D721Med (cell line): ENCODE measurements at places on chromosomes 13 and 19.

GRCh38 chr13:103178986-103179943 is 113.0 kb upstream of the SLC10A2 start:
- DNase-seq: no peak

- DNase-seq: no peak
Observed at GRCh38 chr13:20065516-20065915, 95.3 kb downstream of the GJA3 start.

GRCh38 chr13:72221276-72221962 is 354.4 kb upstream of the DACH1 start:
- DNase-seq: no peak

GRCh38 chr13:76754414-76754813 is 131.8 kb downstream of the KCTD12 start:
- no peak for DNase-seq

GRCh38 chr13:113907635-113908617 is 44.0 kb upstream of the GAS6 start:
- no peak for DNase-seq

GRCh38 chr13:109665240-109665639 is 121.1 kb downstream of the IRS2 start:
- no peak for DNase-seq

GRCh38 chr19:29851769-29852521 is 40.2 kb downstream of the CCNE1 start:
- no peak for DNase-seq

DNA sequence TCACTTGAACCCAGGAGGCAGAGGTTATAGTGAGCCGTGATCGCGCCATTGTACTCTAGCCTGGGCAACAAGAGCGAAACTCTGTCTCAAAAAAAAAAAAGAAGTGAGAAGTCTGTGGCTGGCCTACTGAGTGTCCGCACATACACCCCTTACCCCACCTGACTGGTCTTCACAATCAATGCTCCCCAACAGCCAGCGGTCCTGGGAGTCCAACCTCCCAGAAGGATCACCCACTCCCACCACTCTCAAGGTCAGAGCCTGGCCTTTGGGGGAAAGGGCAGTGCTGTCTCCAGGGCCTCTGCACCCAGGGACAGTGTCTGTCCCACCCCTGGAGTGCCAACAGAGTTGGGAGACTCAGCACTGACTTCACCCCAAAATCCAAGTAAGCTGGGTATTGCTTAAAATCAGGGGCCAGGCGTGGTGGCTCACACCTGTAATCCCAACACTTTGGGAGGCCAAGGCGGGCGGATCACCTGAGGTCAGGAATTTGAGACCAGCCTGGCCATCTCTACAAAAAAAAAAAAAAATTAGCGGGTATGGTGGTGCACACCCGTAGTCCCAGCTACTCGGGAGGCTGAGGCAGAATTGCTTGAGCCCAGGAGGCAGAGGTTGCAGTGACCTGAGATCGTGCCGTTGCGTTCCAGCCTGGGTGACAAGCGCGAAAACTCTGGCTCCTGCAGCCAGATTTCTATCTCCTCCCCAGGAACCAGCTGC is 2.3 kb upstream of the CD320 start:
- DNase-seq: no peak

- no peak for DNase-seq
Observed at GRCh38 chr19:8615024-8615423, 4.5 kb upstream of the ADAMTS10 start.

- no peak for DNase-seq
Observed at GRCh38 chr13:111915104-111915551, 151.8 kb upstream of the SOX1 start.

GRCh38 chr19:56138069-56138468 is 3.0 kb upstream of the ZNF444 start:
- no peak for DNase-seq

DNA sequence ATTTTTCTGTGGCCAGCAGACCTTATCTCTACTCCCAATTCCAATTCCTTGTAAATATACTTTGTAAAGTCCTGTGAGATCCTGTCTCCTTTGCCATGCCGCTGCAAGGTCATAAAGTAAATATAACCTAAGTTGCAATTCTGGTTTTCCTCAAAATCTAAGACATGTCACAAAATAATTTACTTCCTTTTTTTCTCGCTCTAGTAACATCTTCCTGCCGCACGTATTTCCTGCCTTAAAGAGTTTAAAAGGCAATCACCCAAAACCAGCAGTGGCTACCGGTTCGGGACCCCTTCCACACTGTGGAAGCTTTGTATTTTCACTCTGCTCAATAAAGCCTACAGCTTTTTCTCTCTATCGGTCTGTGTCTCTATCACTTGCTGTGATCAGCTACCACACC is 832.0 kb upstream of the SLITRK5 start:
- no peak for DNase-seq

DNA sequence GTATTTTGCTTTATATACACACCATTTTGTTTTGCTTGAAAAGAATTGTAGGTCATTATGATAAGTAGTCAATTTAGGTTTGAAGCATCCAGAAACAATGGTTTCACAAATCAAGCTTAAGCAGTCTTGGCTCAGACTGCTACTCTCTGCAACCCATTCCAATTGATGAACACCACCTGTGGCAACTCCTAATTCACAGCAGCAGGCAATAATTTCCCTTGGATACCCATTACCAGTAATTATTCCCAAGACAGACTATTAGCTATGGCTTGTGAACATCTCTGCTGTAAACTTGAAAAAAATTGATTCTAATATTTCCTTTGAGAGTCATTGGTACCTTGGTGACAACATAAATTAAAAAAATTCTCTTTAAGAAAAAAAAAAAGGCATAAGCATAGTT is 299.3 kb upstream of the SLITRK6 start:
- DNase-seq: no peak

- DNase-seq: no peak
Observed at GRCh38 chr13:46861959-46862358, 34.9 kb downstream of the HTR2A start.

DNA sequence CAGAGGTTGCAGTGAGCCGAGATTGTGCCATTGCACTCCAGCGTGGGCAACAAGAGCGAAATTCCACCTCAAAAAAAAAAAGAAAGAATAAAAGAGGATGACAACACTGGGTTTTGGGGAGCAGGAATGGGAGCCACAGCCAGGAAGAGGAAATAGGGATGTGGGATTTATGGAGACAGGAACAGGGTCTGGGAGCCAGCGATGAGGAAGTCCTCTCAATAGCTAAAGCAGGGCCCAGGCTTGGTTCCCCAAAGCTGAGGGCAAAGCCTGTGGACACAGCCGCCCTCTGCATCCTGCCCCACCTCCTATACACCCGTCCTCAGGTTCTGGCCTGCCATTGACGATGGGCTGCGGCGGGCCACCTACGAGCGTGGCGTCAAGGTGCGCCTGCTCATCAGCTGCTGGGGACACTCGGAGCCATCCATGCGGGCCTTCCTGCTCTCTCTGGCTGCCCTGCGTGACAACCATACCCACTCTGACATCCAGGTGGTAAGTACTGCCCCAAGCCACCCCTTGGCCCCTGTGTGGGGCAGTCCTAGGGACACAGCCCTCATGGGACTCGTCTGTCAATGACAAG is 13.6 kb downstream of the HIPK4 start:
- no peak for DNase-seq
